Stimulated activated CD4-positive, alpha-beta T cell treated with anti-CD3 and anti-CD28 coated beads, Interleukin-1b, Interleukin-23, amount 100 ng/mL, for 1 hour (primary cell): ENCODE measurements at places on chromosomes 5 and 9.
A peak's percentile ranks its signal among the peaks of the same experiment; 100 is the strongest.

DNA sequence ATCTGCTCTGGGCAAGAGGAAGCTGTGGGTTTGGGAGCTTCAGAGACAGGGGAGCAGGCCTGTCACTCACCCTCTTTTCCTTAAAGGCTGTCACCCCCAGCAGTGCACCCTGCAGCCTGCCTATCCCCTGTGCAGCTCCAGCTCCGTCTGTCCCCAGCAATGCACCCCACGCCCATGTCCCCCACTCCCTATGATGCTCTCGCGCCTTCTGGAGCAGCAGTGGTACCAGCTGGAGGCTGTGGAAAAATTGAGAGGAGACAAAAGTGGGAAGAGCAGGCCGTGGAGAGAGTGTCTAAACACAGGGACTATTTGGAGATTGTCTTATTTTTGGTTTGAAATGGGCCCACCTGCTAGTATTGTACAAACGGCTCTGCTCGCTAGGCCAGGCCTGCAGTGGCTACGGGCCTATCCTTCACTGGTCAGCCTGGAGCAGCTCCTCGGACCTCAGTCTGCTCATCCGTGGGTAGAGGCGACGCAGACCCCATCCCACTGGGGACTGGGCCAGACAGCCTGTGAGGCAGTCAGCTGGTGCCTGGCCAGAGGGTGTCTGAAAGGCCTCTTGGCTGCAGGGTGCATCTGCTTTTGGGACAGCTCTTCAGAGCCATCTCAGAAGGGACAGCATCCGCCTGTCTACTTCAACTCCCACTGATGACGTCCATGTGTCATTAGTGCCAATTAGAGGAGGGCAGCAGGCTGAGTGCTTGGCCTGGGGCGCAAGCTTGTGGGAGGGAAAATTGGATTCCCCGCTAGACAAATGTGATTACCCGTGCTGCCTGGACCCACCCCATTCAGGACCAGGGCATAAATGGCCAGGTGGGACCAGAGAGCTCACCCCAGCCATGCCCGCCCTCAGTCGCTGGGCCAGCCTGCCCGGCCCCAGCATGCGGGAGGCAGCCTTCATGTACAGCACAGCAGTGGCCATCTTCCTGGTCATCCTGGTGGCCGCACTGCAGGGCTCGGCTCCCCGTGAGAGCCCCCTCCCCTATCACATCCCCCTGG, at the start of gene DBH:
Gene DBH (plus strand): TSS at position 831 of the 999 bp plus-strand sequence. CDS start 9 bp downstream, at position 840.
- no peak for DNase-seq

DNA sequence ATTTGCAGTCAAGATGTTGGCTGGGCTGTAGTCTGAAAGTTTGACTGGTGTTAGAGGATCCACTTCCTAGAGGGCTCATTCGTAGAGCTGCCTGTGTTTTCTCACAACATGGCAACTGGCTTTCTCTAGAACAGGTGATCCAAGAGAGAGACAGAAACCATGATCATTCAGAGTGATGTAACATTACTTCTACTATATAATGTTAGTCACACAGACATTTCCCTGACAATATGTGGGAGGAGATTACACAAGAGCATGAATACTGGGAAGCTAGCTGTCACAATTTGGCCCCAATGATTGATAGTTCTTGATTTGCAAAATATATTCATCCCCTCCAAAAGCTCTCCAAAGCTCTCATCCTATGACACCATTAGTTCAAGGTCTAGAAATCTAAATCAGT, 10.9 kb upstream of the TMEM161B start:
- no peak for DNase-seq

GRCh38 chr9:134329886-134330285, 3.6 kb downstream of the RXRA start:
- no peak for DNase-seq

DNA sequence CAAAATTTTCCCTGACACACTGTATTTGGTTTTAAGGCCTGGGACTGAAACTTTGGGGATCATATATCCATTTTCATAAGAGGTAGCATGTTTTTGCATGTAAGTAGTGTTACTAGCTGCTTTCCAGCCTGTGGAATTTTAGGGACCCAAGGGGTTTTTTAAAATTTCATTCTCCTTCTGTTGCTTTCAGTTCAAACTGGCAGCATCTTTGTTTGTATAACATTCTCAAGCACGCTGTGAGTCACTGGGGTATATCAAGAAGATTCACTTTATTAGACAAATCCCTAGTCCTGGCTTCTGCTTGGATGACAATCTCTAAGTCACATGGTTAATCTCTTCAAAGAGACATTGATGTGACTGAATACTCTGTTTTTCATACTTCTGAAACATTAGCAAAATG, 479.0 kb downstream of the CYLC2 start:
- no peak for DNase-seq

- DNase-seq, result peak; percentile 67
Observed at GRCh38 chr5:132272311-132273210, 15.1 kb downstream of the PDLIM4 start.

DNA sequence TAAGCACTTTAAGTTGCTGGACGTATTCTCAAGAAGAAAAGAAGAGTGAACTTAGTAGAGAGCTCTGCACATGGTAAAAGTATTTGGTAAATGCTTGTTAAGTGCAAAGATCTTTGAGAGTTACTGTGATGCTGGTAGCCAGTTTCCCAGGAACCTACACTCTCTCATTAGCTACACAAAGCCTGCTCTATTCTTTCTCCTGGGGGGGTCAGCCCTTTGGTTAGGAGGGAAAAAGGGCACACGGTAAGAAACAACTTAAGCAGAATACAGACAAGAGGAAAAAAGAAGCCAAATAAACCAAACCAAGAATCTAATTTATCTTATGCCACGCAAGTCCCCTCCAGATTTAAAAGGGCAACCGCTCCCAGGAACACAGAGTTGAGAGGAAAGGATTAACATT, 1100.1 kb upstream of the CDH10 start:
- DNase-seq, result no peak

DNA sequence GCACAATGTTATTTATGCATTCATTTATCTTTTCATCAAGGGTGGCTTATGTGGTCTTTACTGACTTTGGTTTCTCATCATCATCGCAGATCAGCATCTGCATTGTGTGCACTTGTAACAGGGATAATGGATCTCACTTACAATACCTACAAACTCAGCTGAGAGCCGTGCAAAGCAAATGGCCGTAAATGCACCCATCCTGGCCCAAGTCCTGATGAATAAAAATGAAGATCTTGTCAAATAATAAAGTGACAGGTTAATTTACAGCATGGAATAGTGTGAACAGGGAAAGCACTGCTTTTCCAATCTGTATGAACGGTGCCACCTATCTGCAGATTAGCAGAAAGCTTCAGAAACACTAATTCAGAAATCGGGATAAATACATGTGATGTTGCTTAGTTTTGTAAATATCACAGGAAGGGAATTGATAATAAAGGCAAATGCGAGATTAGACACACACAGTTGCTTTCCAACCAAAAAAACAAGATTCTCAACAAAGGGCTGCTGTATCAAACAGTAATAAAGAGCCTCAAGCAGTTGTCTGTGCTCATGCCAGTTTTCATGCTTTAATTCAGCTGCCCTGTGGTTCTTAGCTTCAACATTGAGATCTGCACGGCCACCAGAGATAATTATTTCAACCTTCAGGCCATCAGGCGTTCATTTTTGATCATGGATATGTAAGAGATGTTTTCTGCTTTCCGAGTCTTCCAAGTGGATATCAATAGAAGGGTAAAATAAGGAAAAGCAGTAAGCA, 153.4 kb upstream of the POU5F2 start:
- DNase-seq, result no peak

GRCh38 chr5:76404223-76405211, 1.4 kb downstream of the IQGAP2 start:
- peak; percentile 34 for DNase-seq

GRCh38 chr5:10627160-10627701, 63.4 kb downstream of the ANKRD33B start:
- no peak for DNase-seq

- no peak for DNase-seq
Observed at GRCh38 chr5:110757118-110757729, 18.4 kb downstream of the SLC25A46 start.

- DNase-seq, result no peak
Observed at GRCh38 chr5:16891033-16891432, 45.1 kb downstream of the MYO10 start.

GRCh38 chr5:89388872-89389271, 505.9 kb upstream of the MEF2C start:
- no peak for DNase-seq

DNA sequence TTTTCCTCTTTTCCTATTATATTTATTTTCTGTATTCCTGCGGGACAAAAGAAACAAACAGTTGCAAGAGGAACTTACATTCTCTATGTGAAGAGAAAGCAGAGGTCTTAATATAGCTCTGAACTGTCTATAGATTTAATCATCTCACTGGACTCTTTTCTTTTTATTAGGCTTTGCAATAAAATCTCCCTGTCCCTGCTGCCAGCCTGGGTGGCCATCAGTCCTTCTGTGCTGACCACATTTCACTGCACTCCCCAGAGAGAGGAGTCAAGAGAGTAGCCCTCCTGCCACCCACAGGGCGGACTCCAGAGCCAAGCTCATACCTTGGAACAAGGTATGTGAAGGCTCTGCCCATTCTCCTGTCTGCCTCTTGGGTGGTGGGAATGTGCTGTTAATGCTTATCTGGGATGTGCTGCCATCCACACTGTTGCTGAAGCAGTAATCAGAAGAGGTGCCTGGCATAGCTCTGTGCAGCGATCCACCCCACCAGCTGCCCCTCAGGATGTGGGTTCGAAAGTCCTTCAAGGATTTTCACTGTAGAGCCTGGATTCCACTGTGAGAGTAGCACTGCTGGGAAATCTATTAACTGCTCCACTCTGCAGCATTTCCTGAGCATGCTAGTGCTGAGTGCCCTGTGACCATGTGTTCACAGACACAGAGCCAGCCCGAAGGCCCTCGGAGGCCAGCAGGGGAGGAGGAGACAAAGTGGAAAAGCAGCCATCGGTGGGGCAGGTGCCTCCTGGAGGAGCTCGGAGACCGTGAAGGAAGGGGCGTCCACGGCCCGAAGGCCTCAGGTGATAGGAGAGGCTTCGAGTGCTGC, 334.6 kb downstream of the MED10 start:
- no peak for DNase-seq

- no peak for DNase-seq
Observed at GRCh38 chr9:4678679-4679267, 596 bp upstream of the CDC37L1 start.

GRCh38 chr9:129751841-129752801, 721 bp downstream of the PTGES start:
- DNase-seq, result no peak

DNA sequence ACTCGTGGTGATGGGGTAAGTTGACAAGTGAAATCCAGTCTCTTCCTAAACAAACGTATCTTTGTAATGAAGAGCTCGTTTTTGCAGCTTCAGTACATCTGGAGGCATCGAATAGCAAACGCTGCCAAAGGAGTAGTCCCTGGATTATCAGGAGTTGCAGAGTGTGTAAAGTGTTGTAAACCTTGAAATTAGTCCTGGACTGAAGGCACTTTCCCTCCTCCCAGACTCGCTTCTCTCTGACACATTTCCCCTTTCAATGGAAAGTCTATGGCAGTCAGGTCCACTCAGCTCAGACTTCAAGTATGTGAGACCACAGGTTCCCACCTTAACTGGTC, 1.5 kb upstream of the PBX3 start:
- DNase-seq, result no peak

GRCh38 chr5:102545175-102545574, 46.4 kb upstream of the SLCO6A1 start:
- no peak for DNase-seq

GRCh38 chr5:133824661-133825254, 143.7 kb downstream of the C5orf15 start:
- DNase-seq, result no peak

DNA sequence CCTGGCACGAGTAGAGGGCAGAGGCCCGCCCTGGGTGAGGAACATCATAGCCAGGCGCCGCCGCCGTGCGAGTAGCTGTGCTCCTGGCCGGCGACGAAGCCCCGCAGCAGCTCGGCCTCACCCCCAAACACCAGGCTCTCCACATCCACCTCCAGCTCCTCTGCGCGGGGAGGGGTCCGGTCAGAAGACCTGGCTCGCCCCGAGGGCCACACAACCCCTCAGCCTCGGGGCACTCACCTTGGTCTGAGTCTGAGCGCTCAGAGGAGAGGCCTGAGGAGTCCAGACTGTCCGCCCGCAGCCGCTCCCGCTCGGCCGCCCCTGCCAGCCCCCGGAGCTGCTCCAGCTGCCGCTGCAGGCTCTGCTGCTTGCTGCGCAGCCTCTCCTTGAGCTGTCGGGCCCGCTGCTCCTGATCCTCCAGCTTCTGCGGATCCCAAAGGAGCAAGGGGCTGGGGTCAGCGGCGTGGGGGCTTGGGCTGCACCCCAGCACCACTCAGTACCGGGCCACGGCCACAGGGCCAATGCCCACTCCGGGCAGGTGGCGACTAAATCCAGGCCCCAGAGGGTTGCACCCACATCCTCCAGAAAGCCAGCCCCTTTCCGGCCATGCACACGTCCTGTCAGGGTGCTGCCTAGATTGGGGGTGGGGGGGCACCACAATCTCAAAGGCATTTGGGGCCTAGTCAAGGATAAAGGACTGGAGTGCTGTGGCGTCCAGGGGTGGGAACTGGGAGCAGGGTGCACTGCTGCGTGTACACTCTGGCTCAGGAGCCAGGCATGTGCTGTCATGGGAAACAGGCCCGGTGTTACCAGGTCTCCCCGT, 3.9 kb downstream of the MXD3 start:
- no peak for DNase-seq

DNA sequence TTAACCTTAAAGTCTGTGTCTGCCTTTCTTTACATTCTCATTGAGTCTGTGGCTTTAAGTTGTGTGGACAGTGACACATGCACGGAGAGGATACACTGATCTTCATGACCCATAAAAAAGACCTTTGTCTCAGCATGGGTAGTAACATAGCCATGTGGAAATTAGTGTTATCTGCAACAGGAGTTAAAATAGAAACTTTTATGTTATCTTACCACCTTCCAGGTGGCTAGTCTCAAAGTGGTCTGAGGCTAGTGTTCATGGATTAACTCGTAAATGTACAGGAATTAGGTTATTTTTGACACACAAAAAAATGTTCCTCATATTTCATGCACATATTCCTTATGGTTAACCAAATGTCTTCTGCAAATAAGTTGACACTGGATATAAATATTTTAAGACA, 607.0 kb downstream of the ISL1 start:
- DNase-seq, result no peak

DNA sequence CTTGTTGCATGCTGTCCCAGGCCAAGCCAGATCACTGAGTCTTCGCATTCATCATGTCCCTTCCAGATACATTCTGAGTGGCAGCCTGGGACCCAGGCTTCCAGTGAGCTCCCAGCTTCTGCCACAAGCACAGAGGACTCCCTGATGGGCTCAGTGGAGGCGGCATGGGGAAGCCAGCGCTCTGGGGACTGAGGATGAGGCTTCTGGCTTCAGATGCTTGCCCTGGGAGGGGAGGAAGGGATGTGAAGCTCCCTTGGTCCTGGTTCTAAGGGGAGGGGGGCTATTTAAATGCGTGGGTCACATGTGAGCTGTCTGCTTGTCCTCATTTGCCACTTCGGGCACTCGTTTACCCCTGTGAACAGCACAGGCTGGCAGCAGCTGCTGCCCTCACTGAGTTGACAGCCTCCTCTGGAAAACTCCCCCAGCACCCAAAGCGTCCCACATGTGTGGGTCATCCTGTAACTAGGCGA, 174.0 kb downstream of the NR3C1 start:
- no peak for DNase-seq
